ENCODE measurements at places on chromosomes 7 and 10. TPM values are rescaled to one million over a fixed set of nuclear protein-coding genes. Genes with fewer than 3 reads are reported as not detected.
A peak's percentile ranks its signal among the peaks of the same experiment; 100 is the strongest.

DNA sequence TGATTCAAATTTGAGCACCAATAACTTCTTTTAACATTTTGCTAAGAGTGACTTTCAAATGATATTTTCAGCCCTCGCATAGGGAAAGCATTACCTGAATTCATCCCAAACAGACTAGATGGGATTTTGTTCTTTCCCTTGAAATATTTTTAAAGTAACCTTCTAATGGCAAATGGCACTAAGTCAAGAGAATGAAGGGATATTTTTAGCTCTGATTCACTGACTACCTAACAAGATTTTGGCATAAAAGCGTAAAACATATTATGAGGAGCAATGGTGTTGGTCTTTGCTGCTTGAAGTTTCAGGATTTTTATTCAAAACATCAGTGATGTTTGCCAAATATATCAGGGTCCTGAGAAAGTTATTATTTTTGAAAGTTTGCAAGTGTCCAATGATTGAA lies 290.3 kb downstream of the CDK14 start:
- DNase-seq: no peak

GRCh38 chr10:124998624-124999291 lies 56.8 kb downstream of the ZRANB1 start:
- DNase-seq: peak; percentile 53

GRCh38 chr10:33387720-33388119 lies 53.3 kb upstream of the NRP1 start:
- DNase-seq: no peak

- DNase-seq: no peak
Observed at GRCh38 chr10:125565046-125565445, 117.9 kb downstream of the TEX36 start.

DNA sequence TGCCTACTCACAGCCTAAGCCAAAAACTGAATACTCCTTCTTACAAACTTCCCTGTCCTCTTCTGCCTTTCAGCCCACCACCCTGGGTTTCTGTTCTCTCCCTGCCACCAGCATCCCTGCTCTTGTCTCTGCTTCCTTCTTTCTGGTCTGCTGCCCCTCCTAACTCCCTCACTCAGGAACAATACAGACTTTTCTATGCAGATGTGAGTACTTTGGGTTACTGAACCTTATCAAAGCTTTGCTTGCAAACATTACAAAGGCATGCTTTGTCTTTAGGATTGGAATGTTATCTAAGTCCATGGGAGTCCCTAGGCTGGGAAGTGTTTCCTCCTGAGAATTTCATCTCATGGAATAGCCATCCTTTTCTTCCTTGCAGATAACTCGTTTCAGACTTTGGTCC lies 28.9 kb downstream of the CNNM1 start:
- DNase-seq: no peak

DNA sequence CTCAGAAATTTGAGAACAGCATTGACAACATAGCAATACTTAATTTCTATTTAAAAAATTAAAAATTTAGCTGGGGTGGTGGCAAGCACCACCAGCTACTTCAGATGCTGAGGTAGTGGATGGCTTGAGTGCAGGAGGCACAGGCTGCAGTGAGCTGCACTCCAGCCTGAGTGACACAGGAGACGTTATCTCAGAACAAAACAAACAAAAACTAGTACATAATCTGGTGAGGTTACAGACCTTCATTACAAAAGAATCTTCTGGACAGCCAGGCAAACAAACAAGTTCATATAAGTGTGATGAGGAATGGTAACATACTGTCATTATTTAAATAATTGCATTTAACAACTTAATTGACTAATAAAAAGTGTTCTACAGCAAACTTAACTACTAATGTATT lies 77.0 kb upstream of the OIT3 start:
- no peak for DNase-seq

- no peak for DNase-seq
Observed at GRCh38 chr7:50795253-50795652, 12.6 kb upstream of the GRB10 start.

DNA sequence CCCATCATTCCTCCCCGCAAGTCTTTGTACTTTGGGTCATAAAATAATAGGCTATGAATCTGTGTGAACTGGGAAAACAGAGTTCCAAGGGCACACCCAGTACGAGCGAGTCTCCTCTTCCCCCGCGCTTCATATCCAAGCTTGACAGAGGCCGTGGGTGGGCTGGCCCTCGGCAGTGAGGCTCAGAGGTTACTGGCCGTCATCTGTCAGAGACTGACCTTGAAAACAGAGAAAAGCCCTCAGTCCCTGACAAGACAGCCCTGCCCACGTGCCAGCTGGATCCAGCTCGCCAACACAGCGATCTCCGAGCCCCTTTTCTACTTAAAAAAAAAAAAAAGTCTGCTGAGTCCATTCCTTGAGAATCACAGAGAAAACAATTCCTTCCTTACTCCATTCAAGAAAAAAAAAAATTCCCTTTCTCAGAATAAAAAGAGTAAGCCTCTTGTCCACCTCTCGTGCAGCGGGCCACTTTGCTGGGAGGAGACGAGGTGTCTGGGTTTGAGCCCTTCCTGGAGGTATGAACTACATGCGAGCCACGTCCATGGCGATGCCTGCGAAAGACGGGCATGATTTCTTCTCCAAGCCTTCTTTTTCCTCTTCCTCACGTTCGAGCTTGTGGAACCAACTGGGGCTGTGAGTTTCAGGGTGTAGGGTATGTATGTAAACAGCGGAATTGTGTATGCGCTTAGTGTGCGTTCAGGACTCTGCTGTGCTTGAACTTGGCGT lies 744 bp upstream of the BICC1 start:
- no peak for DNase-seq

CYP2C19 gene
- not detected for total RNA-seq

DYDC2 gene
- not detected for total RNA-seq

PDE6C gene
- not detected for total RNA-seq

DNA sequence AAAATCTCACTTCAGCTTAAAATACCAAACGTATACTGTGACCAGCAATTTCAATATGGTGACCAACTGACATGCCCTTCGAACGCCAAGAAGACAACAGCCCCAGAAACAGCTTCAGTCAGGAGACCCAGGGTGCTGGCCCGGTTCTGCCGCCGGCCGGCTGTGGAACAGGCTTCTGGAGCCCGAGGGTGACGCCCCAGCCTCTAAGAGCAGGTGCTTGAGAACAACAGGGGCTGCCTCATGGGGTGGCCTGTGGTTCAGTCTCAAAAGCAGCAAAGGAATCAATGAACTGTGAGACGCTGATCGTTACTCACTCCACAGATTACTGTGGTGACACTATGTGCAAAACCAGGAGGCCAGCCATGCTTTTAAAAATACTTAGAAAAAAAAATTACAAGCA lies 17.3 kb downstream of the GPER1 start:
- no peak for DNase-seq

DNA sequence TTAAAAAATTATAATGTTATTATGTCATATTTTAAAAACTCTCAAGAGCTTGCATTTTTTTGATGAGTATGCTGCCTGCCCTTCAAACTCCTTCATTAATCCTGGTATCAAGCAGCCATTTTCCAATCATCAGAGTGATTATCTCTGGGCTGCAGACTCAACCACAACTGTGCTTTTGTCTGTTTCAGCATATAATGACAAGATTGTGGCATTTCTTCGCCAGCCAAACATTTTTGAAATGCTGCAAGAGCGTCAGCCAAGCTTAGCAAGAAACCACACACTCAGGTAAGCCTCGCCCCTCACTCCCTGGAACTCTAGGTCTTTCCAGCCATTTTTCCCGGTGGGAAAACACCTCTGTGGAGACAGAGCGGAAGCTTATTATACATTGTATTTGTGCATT lies 90.0 kb upstream of the STK17A start:
- no peak for DNase-seq

DNA sequence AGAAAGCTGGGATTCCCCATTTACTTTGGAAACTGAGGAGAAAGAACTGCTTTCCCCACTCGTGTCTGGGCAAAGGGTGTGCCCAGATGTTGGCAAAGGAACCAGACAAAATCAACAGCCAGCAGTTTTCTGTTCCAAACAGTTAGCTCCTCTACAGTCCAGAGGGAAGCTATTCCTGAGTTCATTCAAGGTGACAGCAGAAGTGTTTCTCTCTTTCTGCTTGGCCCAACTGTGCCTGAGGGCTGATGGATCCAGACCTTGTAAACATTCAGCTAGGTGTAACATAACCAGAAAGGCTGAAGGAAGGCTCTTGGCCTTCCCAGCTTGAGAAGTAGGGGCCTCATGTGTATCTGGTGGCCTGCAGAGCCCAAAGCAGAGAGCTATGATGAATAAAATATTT lies 7.0 kb upstream of the ALDH18A1 start:
- no peak for DNase-seq

- DNase-seq: no peak
Observed at GRCh38 chr7:123367031-123367430, 167.3 kb upstream of the SLC13A1 start.

TMEM184A gene
- total RNA-seq: 4.4 TPM

RARRES2 gene
- total RNA-seq: 259 TPM

GIMAP7 gene
- 47.0 TPM for total RNA-seq

DNA sequence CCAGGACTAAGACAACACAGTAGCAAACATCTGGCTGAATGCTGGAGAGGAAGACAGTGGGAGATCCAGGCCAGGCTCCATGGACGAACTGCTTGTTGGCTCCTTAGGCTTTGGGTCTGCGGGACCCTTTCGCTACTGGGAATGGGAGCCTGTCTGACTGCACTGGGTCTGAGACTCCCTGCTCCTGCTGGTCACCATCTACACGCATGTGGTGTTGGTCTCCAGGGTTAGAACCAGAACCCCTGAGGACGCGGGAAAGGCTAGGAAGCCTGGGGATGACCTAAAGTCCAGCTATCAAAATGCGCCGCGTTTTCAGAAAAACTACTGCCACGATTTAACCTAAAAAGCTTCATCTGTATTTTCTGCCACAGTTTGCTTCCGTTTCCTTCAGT lies 817 bp upstream of the DNAJB6 start:
- no peak for DNase-seq

DNA sequence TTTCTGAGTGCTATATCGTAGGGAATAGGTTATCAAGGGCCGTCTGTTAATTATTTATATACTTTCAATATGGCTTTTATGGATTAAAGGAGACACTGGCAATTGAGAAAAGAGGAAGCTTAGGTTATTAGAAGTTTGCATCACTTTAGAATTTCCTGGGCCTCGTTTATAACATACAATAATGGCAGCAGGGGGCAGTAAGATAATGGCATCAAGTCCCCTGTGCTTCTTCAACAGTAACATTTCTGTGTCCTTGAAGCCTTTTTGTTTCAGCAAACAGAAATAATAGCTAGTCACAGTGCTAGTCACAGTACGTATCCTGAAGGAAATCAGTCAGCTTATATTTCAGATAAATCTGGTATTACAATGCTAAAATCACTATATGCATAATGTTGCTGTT lies 41.9 kb downstream of the SPAM1 start:
- no peak for DNase-seq

PBLD gene
- 2.3 TPM for total RNA-seq

CNPY1 gene
- total RNA-seq: not detected

IFIT1B gene
- total RNA-seq: not detected

GRCh38 chr7:106367018-106367420 lies 82.2 kb upstream of the NAMPT start:
- DNase-seq: no peak

- no peak for DNase-seq
Observed at GRCh38 chr10:16789261-16789660, 28.0 kb downstream of the RSU1 start.

DNA sequence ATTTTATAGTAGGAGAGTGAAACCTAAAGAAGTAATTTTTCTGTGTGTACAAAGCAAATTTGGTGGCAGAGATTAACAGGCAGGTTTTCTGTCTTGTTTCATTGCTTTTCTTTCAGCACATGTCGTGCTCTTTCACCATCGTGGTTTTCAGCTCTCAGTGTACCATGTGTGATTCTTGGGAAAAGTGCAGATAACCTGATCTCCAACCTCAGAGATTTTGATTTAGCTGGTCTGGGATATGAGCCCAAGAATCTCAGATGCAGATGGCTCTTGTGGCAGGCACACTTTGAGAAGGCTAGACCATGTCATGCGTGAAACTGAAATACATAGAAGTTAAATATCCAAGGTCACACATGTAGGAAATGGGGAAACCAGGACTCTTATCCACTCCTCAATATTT lies 317.4 kb downstream of the EXOC4 start:
- DNase-seq: no peak

Data from upper lobe of right lung (tissue), 1 donor.